ENCODE measurements at places on chromosomes 2 and 18.

GRCh38 chr18:7955175-7955574 lies 388.1 kb downstream of the PTPRM start:
- H3K36me3 ChIP-seq, result no peaks in the 10 kb centered on the region
- DNase-seq, result no peak
- no peak overlapping the region for H3K27ac ChIP-seq
- no peaks in the 10 kb centered on the region for H3K27me3 ChIP-seq
- peaks cover 23% of the 10 kb centered on the region for H3K4me1 ChIP-seq

DNA sequence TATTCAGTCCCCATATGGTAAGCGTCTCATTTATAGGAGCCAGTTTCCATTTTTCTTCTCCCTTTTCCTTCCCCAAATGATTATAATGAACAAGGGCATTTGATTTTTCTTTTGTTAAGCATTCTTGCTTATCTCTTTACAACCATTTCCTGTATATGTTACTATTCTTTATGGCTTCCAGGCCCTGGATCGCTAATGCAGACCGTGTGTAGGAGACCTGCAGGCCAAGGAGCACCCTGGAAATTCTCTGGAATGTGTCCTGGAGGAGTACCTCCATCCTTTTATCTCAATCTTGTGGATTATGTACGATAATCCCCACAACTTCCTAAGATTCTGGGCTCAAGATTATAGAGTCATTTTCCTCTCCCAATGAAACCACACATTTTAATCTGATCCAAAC lies 439.6 kb upstream of the MMADHC start:
- H3K4me3 ChIP-seq, result no peak overlapping the region
- DNase-seq, result no peak
- no peak overlapping the region for H3K27ac ChIP-seq
- no peaks in the 10 kb centered on the region for H3K36me3 ChIP-seq
- H3K27me3 ChIP-seq, result no peaks in the 10 kb centered on the region
- no peaks in the 10 kb centered on the region for H3K4me1 ChIP-seq

- H3K36me3 ChIP-seq, result no peaks in the 10 kb centered on the region
- H3K27ac ChIP-seq, result no peak overlapping the region
- no peak for DNase-seq
- H3K4me3 ChIP-seq, result no peak overlapping the region
- H3K4me1 ChIP-seq, result no peaks in the 10 kb centered on the region
Measured at GRCh38 chr2:238913931-238914647, 66.2 kb downstream of the TWIST2 start.

- peaks cover 12% of the 10 kb centered on the region for H3K4me1 ChIP-seq
- H3K27ac ChIP-seq, result no peak overlapping the region
- H3K36me3 ChIP-seq, result no peaks in the 10 kb centered on the region
- no peak for DNase-seq
- H3K27me3 ChIP-seq, result no peaks in the 10 kb centered on the region
- H3K4me3 ChIP-seq, result no peak overlapping the region
Measured at GRCh38 chr2:216732334-216732733, 37.0 kb upstream of the IGFBP5 start.

GRCh38 chr2:37618326-37618725 lies 53.1 kb downstream of the CDC42EP3 start:
- no peak for DNase-seq
- no peak overlapping the region for H3K27ac ChIP-seq
- H3K4me3 ChIP-seq, result no peak overlapping the region
- no peaks in the 10 kb centered on the region for H3K27me3 ChIP-seq
- no peaks in the 10 kb centered on the region for H3K36me3 ChIP-seq
